ENCODE measurements at places on chromosomes 3 and 15.

DNA sequence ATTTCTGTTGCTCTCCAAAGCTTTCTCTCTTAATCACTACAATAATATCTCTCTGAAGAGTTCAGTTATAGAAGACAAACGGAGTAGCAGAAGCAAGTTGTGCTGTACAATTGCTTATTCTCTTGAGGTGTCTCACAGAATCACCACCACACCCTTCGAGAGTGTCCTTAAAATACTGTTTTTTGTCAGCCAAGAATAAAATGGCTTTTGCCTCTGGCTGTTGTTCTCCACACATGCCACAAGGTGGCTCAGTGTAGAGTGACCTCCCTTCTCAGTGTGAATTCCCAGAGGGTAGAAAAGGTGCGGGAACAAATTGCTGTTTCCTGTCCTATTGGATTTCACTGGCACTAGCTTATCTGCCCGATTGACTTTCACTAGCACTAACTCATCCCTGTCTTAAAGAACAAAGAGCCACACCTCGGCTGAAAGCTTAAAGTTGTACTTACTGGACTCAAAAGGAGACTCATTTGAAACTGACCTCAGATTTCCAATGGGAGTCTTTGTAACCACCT lies 134.2 kb upstream of the SATB1 start:
- no peak for DNase-seq

- no peak for DNase-seq
Observed at GRCh38 chr3:32551087-32551486, 19.6 kb downstream of the DYNC1LI1 start.

DNA sequence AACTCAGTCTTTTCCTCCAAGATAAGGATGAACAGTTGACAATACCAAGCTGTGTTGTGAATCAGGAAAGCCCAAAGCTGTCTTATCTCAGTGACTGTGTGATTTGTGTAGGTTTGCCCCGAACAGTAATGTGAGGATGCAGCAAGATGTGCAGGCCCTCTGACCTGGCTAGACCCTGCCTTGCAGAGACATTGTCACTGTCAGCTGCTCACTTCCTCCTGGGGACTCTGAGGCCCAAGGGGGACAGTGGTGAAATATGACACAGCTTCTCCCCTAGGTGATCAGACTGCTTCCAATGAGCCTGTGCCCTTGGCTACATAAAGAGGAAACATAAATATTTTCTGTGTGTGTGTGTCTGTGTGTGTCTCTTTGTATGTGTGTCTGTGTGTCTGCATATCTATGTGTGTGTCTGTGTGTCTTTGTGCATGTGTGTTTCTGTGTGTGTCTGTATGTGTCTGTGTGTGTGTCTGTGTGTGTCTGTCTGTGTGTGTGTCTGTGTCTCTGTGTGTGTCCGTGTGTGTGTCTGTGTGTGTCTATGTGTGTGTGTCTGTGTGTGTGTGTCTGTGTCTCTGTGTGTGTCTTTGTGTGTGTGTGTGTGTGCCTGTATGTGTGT lies 21.7 kb downstream of the LRRK1 start:
- no peak for DNase-seq

GRCh38 chr15:63299943-63300575 lies 22.7 kb downstream of the APH1B start:
- no peak for DNase-seq

- peak; percentile 33 for DNase-seq
Observed at GRCh38 chr15:80242132-80242769, 9.8 kb downstream of the CTXND1 start.

DNA sequence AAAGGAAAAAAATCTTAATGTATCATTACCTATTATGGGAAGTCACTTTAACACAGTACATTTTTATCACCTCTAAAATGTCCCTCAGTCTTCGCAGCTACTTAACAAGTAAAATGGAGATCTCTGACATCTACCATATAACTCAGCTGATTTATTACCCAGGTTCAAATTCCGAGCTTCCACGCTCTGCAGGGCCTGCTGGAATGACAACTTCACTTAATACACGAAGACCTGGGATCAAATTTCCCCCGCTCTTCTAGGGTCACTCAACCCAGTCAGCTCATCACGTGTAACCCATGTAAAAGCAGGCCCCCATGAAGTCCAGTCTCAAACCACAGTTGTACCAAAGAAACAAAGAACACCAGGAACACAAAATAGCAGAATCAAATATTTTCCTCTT lies 44.2 kb upstream of the ACP3 start:
- DNase-seq: no peak

GRCh38 chr15:100722551-100723314 lies 120.3 kb downstream of the ASB7 start:
- DNase-seq: no peak

DNA sequence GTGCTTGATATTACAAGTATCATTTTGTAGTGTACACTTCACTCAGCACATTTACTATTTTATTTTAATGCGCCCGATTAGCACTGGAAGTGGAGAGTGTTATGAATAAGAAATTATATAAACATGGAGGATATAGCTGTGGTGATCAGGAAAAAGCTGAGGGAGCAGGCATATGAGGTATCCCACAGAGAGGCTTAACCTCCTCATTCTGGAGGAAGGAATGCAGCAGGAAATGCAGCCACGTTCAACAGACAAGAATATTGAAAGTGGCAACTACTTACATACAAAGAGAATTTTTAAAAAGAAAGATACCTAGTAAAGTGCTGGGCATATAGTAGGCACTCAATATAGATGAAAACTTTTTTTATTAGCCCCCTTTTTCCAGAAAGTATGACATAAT lies 166.0 kb upstream of the SATB1 start:
- no peak for DNase-seq

DNA sequence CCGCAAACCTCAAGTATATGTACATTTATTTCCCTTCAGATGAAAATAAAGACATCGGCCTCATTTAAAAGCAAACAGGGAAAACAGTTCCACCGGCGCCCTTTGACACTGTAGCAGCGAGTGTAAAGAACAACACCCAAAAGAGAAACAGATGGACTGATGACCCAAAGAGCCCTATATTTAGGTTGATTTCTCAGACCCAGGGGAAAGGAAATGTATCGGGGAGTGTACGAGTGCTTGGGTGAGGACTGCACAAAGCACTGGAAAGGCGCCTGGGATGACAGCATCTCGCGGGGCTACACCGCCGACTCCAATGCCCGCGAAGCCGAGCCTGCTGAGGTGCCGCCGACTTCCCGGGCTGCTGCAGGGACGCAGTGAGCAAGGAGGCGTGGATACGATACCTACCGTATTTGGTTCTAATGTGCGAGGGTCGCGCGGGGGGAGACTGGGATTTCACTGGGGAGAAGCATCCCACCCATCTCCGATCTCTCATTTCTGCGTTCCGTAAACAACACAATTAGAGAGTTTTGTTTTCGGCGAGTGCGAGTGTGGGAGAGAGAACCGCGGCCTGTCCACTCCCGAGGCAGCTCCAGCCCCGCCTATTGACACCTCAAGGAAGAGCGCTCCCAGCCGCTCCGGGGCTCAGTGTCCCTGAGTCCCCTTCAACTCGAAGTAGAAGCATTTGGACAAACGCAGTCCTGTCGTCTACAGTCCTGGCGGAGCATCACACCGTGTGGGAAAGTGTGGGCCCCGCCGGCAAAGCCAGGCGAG lies 2.0 kb downstream of the MECOM start:
- DNase-seq: peak; percentile 65

GRCh38 chr3:66502245-66502874 lies 1.5 kb upstream of the LRIG1 start:
- DNase-seq: no peak

DNA sequence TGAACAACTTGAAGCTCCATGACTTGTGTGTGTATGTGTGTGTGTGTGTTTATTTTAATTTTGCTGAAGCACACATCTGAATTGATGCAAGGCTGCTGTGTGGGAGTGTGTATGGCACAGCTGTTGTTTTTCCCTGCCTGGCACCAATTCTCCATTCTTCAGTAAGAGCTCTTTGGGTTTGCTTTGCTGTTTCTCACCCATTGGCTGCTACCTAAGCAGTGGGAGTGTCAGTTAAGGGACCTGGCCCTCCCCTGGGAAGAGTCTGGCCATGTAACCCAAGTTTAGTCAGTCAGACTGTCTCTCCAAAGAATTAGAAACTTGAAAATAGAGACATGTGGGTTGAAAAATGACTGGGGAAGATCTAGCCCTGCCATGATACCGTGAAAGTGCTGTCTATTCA lies 126.2 kb upstream of the SYNPR start:
- DNase-seq: no peak

DNA sequence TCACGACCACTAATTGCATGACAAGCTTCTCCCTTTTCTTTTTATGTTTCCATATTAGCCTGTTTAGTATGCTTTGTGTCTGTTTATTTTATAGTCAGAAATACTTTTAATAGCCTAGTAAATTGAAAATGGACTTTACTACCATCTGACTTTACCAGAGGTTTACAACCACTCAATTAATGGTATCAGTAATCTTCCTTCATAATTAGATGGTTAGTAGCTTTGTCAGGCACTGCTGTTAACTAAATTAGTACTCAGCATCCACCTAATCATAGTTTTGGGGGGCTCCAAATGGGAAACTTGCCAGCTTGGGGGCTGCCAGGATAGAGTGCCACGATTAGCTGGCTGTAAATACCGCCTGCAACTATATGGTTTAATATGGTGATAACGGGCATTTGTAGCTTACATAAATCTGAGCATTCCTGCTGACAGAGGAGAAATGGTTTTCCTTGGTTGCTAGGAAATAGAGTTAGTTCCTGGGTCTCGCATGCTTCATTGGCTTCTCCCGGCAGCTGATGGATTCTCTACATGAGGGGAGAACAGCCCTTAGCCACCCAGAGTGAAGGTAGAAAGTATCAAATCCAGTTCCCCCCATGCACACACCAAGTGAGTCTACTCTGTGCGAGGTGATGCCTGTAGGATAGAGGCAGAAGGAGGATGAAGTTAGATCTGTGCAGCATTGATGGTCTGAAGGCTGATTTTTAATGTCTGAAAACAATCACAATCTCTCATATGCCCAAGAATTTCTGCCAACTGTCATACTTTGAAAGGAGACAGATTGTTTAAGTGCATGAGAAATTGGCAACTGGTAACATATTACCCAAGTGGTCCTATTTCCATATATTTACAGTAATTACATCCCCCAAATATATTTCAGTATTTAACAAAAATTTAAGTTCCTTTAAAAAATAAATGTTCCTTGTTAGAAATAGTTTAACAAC lies 326.6 kb upstream of the PROK2 start:
- DNase-seq: no peak

DNA sequence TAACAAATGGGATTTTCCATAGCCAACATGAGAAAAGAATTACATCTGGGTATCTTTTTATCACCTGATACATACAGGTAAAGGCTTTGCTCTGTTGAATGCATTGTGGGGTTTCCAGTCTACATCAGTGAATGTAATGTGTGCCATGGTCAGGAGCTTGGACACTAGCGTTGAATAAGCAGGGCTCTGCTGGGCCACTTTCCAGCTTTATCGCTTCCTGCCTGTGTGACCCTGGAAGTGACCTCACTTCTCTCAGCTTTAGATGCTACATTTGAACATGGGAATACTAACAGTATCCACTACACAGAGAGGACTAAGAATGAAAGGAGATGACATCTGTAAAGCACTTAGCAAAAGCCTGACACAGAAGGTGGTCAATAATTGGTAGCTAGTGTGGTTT lies 40.1 kb downstream of the TTC23 start:
- DNase-seq: no peak

DNA sequence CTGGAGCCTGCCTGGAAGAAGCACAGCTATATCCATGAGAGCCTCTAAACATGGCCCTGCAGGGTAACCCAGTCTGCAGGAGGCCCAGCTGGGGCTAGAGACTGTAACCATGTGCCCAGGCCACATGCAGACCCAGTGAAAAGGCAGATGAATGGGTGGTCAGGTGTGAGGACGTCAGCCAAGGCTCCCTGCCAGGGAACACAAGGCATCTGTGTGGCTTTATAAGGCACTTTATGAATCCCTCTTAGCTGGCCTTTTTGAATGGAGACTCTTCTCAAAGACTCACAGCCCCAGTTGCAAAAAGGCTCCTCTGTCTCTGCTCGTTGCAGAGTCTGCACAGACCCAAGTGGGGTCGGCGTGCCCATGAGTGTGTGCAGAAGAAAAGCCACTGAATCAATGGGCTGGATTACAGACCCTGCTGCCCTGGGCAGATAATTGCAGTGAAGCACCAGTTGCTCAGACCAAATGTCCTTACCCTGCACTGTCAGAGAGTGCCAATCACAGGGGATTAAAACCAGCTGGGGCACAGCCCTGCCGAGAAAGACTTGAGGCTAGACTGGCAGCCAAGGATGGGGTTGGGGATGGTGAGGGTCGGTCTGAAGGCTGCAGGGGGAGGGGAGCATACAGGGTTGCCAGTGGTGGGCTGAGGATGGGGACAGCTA lies 154.2 kb downstream of the RAB11A start:
- no peak for DNase-seq

DNA sequence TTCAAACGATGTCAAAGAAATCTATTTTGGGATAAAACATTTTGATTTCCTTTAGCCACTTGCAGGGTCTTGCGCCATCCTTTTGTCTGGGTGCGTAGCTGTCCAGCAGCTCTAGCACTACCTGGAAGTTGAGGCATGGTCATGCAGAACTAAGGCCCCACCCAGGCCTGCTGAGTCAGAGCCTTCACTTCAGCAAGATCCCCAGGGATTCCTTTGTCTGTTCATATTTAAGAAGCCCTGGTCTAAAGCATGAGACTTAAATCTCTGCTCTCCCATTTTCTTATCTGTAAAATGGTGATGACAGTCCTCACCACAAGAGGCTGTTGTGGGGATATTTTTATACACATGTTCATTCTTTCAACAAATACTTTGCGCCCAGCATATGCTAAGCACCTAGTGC lies 99.0 kb upstream of the CTDSPL start:
- DNase-seq: peak; percentile 35

Measured in left ventricle myocardium superior (tissue), 1 donor.